ENCODE measurements at places on chromosomes 5 and 9.

- DNase-seq: no peak
These were observed 46.6 kb downstream of the SLC12A7 start for GRCh38 chr5:1065143-1065750.

GRCh38 chr5:159047086-159047485 is 52.6 kb downstream of the EBF1 start:
- DNase-seq: no peak

GRCh38 chr9:36214571-36214970 is 23.9 kb downstream of the CLTA start:
- no peak for DNase-seq

DNA sequence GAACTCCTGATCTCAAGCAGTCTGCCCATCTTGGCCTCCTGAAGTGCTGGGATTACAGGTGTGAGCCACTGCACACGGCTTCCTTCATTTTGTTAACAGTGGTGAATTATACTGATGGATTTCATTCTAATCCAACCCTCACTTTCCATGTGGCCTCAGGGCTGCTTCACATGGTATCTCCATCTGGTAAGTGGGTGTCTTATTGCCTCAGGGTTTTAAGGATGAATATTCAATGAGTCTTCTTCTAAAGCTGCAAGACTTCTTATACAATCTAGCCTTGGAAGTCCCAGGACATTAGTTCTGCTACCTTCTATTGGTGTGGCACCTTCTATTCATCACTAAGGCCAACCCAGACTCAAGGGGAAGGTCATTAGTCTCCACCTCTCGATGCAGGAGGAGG is 8.7 kb upstream of the RASEF start:
- no peak for DNase-seq

GRCh38 chr5:133205204-133205603 is 153.4 kb downstream of the HSPA4 start:
- DNase-seq: no peak

DNA sequence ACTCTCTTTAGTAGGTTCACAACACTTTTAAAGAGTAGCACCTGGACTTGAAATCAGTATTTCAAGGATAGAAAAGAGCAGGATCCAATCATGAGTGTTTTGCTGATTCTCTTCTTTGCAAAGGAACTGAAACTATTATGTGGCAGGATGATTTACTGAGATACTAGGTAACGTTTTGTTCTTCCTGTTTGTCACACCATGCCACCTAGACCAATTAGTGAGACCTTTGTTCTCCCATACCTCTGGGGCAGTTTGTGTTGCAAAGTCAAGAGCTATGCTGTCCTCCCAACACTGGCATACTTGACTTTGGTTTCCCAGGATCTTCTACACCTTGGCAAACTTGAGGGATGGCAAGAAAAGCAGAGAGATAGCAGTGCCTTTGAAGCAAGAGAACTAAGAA is 43.4 kb downstream of the PPP1R2B start:
- no peak for DNase-seq

DNA sequence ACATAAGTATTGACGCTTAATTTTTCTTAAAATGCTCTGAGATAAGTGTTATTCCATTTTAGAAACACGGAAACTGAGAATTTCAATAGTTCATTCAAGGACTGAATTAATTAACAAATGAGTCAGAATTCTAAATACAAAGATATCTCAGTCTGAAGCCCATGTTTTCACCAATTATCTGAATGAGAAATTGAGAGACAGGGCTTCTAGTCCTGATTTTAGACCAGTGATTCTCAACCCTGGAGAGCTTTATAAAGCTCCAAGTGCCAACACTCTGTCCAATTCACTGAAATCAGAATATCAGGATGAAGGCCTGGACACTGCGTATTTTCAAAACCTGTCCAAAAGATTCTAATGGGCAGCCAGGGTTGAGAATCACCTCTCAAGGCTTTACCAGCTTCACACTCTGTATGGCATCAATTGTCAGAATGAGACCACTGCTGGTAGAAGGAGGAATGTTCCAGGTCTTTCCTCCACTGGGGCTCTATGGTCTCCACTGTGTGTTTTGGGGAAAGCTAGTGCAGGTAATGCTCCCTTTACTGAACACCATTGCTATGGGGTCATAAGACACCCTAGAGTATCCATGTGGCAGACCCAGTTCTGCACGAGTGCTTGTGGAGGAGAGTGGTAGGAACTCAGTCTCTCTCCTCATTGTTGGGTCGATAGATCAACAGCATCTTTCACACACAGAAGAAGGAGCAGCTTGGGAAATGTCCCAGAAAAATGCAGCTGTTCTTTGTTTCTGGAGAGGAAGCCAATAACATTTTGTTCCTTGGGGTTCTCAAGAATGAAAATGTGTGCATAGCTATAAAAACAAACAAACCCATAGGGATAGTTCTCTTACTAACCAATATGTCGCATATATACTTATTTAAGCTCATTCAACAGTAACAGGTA is 99.7 kb upstream of the OSMR start:
- DNase-seq: no peak

GRCh38 chr5:35194635-35195471 is 35.4 kb downstream of the PRLR start:
- no peak for DNase-seq

- no peak for DNase-seq
These were observed 72.2 kb upstream of the EPB41L4A start for GRCh38 chr5:112491257-112491656.

GRCh38 chr9:23662320-23662719 is 163.7 kb downstream of the ELAVL2 start:
- DNase-seq: no peak

DNA sequence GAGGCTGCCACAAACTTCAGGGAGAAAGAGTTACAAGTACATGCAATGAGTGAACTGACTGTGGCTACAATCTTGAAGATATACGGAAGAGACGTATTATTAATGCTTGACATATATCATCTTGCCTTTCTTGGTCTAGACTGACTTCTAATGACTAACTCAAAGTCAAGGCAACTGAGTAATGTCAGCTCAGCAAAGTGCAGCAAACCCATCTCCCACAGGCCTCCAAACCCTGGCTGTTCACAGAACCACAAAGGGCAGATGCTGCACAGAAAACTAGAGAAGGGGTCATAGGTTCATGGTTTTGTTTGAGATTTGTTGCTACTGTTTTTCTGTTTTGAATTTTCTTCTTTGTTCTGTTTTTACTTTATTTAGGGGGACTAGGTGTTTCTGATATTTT is 21.0 kb downstream of the IL7R start:
- DNase-seq: no peak

DNA sequence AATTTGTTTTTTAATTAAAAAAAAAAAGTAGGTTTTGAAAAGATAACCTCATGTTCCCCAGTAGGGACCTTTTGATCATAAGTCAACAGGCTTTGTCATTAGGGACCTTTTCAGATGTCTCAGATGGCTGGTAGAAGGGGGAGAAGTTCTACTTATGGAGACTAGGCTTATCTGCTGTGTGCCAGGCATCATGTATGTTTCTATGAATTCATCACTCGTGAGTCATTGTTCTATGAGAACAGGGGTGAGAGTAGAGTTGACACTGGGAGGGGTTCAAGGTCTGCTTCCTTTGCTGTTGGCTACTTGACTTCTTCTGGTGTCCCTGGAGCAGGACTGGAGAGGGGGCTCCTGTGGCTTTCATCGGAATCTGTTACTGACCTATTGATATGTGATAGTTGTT is 138.8 kb downstream of the KDM4C start:
- DNase-seq: no peak

DNA sequence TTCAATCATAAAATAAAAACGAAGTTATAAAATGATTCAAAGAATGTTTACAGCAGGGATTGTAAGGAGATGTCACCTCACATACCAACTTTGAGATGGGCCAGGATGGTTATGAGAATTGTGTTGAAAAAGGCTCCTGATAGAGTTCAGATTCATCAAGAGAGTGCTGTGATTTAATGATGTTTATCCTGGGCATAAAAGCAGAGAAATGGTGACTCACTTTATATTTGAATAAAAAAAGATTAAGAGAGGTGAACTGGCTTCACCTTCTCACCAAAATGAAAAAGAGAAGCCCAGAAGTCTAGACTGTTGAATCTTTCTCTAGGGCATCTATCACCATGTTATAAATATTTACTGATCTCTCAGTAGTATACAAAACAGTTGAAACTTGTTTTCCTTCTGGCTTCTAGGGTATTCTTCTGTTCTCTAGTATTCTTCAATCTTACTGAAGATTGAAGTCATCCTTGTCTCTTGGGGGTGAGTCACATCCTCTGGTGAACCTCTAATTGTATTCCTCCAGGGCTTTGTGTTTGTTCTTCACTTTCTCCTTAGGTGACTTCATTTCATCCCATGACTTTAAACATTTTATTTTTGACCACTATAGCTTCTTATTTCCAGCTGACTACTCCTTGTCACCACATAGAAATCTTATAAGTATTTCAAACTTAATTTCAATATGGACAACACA is 1237.3 kb upstream of the C9orf72 start:
- DNase-seq: peak; percentile 21

GRCh38 chr9:95864852-95865580 is 10.5 kb upstream of the ERCC6L2 start:
- no peak for DNase-seq

DNA sequence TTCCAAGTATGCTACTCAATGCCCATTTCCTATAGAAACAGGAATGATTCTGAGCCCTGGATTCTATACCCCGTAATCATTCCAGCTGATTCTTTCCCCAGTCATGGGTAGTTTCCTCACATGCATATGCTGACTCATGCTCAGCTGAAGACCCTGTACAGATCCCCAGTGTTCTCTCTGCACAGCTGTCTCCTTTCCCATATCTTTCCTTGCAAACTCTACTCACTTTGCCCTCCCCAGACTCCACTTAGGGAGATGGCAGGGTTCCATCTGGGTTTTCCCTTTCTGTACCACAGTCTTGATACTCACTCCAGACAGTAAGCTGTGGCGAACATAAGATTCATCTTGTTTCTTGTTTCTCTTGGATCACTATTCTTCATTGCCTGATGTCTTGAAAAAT is 357.6 kb downstream of the RAB3C start:
- DNase-seq: no peak

GRCh38 chr5:17976404-17976803 is 342.1 kb downstream of the TAF11L14 start:
- DNase-seq: no peak

DNA sequence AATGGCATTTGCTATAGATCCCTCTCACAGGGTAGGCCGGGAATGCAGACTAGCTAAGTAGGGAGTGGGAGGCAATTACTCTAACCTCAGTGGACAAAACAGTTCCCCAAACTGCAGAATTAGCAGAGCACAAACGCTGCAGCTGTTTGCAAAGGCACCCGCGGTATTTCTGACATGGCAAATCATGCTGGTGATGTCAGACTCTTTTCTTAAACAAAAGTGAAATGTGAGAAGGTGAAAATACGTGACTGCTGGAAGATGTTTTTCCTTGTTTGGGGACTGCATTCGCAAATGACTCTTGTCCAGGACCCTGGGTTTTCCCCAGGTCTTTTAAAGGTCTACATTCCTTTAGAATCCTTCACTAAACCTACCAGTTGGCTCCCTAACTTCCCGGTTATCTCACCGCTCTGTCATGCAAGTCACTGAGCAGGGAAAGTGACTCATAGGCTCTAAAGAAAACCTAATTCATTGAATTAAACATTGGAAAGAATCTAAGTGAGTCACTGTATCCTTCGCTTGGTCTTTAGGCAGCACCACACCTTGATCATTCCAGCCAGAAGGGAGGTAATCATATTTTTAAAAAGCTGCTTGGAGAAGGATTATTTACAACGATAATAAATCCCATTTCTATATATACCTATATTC is 91.5 kb upstream of the DNAH5 start:
- DNase-seq: peak; percentile 98

DNA sequence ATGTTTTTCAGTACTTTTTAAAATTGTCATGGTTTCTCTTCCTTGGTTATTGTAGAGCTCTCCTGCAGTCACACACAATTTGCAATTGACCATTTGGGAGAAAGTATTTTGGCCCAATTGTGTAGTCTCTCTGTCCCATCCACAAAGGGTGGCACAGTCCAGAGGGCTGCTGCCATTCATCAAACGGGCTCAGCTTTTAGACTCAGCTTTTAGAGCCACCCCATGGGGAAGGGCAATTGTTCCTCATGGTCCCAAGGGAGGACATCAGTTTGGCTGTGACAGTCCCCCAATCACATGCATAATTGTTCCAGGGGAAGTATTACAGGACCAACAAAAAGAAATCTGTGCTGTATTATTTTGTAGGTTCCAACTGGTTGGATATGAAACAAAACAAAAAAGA is 207.6 kb downstream of the ZNF462 start:
- DNase-seq: no peak

GRCh38 chr5:28216939-28217360 is 1178.6 kb upstream of the CDH9 start:
- no peak for DNase-seq

GRCh38 chr5:91328743-91329142 is 54.4 kb downstream of the ARRDC3 start:
- peak; percentile 8 for DNase-seq

- no peak for DNase-seq
These were observed 201.1 kb downstream of the SNX18 start for GRCh38 chr5:54718656-54719055.

- no peak for DNase-seq
These were observed 43.6 kb downstream of the GALNT12 start for GRCh38 chr9:98850851-98851729.

DNA sequence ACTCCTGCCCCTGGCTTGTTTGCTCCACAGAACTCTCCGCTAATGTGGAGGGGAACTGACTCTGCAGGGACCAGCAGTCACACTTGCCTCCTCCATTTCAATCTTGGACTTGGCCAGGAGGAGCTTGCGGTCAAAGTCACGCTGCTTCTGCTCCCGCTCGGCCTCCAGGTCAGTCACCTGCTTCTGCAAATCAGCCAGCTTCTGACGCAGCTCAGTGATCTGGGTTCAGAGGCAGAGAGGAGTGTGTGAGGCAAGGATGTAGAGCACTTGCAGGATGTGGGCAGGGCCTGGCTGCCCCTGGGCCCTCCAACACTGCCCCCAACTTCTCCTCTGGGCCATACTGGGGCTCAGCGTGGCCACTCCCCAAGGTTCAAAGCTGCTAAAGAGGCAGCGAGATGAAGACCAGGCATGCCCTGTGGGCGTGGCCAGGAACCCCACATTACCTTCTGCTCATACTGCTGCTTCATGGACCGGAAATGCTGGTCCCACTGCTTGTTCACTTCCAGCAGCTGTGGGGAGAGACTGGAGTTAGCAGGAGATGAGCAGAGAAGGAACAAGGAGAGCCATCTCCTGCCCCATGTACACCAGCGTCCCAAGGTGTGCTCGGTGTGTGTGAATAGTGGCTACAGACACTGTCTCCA is 22.2 kb downstream of the GPX3 start:
- DNase-seq: no peak

Data from ACHN (cell line).